ENCODE measurements at places on chromosomes 1 and 21. TPM values are rescaled to one million over a fixed set of nuclear protein-coding genes. Genes with fewer than 3 reads are reported as not detected.
A peak's percentile ranks its signal among the peaks of the same experiment; 100 is the strongest.

- no peaks in the 10 kb centered on the region for H3K27me3 ChIP-seq
- H3K4me1 ChIP-seq: no peaks in the 10 kb centered on the region
- H3K36me3 ChIP-seq: no peaks in the 10 kb centered on the region
- H3K4me3 ChIP-seq: no peak overlapping the region
- no peak for DNase-seq
Observed at GRCh38 chr1:156344409-156344808, 6.1 kb downstream of the TSACC start.

DNA sequence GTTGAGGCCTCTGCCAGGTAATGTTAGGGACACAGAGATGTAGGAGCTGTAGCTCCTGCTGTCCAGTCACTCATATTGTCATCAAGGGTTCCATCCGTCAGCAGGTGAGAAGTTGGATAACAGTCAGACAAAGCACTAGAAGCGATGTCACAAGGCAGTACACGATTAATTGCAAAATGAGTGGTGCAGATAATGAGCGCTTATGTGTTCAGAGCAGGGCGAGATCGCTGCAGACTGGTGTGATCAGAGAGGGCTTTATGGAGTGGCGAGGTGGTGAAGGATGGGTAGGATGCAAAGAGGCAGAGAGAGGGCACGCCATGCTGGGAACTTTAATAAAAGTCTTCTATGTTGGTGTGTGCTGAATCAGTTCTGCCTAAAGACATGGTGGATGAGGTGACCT is 8.8 kb downstream of the TMCC2 start:
- DNase-seq: no peak
- H3K4me3 ChIP-seq: no peak overlapping the region
- H3K27me3 ChIP-seq: no peaks in the 10 kb centered on the region
- H3K27ac ChIP-seq: no peak overlapping the region

DNA sequence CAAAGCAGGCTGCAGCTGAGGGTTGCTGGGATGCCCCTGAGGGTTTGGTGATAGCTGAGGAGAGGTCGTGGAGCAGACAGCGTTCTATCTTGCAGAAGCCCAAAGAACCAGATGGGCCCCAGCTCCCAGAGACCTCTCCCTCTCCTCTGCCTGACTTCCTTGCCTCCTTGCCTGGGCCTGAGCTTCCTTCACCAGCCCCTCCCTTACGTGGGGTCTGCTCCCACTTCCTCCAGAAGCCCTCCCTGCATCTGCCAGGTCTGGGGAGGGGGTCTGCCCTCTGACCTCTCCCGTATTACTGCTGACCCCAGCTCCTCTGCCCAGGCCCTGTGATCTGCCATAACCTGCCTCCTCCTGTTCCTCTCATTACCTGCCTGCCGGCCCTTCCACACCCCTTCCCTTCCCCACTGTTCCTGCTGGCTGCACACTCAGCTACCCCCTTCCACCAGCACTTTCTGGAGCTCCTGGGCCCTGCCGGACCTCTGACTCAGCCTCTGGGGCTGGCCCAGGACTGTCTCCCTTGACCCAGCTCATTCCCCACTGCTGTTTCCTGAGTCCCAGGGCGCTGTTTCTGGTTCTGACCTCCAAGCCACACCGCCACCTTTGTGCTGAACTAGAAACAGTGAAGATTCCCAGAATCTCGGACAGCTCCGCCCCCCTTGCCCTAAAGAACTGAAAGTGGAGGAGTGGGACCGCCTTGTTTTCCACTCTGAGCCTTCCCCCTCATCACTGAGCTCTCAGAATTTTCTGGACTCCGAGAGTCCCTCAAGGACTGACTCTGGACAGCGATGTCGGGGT is 237.7 kb upstream of the C1orf174 start:
- no peak for DNase-seq
- H3K4me3 ChIP-seq: no peak overlapping the region
- H3K4me1 ChIP-seq: no peaks in the 10 kb centered on the region
- H3K27ac ChIP-seq: no peak overlapping the region

- DNase-seq: no peak
- H3K27me3 ChIP-seq: no peaks in the 10 kb centered on the region
- peaks cover 32% of the 10 kb centered on the region for H3K4me1 ChIP-seq
- H3K4me3 ChIP-seq: no peak overlapping the region
- H3K36me3 ChIP-seq: peaks cover 7% of the 10 kb centered on the region
- H3K27ac ChIP-seq: no peak overlapping the region
Observed at GRCh38 chr1:84569216-84569615, 5.0 kb downstream of the CTBS start.

- no peaks in the 10 kb centered on the region for H3K27me3 ChIP-seq
- H3K4me1 ChIP-seq: peaks cover 94% of the 10 kb centered on the region
- DNase-seq: peak; percentile 93
- H3K36me3 ChIP-seq: peaks cover 3% of the 10 kb centered on the region
- peak overlapping the region; percentile 82 for H3K27ac ChIP-seq
Observed at GRCh38 chr1:21334214-21335087, 44.2 kb upstream of the ECE1 start.

- peaks cover 64% of the 10 kb centered on the region for H3K36me3 ChIP-seq
- H3K4me3 ChIP-seq: no peak overlapping the region
- H3K27me3 ChIP-seq: no peaks in the 10 kb centered on the region
- peaks cover 11% of the 10 kb centered on the region for H3K4me1 ChIP-seq
- no peak for DNase-seq
- no peak overlapping the region for H3K27ac ChIP-seq
Observed at GRCh38 chr1:116404699-116405098, 31.7 kb downstream of the ATP1A1 start.

DNA sequence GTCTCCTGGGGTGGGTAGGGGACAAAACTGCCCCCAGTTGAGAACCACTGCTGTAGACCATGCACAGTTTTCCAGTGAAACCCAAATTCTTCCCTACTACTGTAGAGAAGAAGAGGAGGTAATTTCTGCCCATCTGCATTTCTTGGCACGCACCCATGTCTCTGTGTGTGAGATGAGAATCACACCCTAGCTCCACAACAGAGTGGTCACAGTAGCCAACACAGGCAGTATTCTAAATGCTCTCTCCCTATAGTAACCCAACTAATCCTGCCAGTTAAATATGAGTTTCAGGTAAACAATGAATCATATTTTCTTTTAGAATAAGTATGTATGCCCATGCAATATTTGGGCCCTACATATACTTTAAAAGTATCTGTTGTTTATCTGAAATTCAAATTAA is 1.2 kb upstream of the CAPN2 start:
- no peaks in the 10 kb centered on the region for H3K36me3 ChIP-seq
- no peak overlapping the region for H3K27ac ChIP-seq
- H3K27me3 ChIP-seq: no peaks in the 10 kb centered on the region
- no peak for DNase-seq
- peaks cover 50% of the 10 kb centered on the region for H3K4me1 ChIP-seq
- no peak overlapping the region for H3K4me3 ChIP-seq

DNA sequence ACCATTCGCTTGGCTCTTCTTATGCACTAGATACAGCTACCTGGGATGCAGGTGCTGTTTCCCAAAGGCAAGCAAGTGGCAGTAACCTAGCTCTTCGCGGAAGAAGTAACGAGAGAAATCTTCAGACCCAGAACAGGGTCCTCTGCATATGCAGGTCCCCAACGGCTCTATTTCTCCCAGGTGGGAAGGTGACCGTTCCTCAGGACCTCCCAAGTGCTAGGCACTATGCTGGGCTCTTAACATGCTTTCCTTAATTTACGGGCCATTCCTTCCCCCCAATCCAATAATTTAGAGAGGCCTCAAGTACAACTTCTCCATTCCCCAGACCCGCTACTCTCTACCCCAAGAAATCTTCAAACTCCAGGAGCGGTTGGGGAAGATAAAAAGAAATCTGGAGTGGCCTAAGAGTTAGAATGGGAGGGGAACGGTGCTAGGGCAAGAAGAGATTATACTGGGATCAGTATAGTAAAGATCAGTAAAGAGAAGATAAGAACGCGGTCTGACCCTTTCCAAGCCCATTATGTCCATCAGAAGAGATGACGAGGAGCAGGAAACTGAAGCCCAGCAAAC is 410 bp downstream of the TXNDC12 start:
- no peak for DNase-seq
- H3K27me3 ChIP-seq: no peaks in the 10 kb centered on the region
- peak overlapping the region; percentile 92 for H3K4me3 ChIP-seq
- no peaks in the 10 kb centered on the region for H3K36me3 ChIP-seq
- H3K4me1 ChIP-seq: peaks cover 43% of the 10 kb centered on the region

GRCh38 chr21:46171585-46171984 is 12.7 kb downstream of the SPATC1L start:
- no peak overlapping the region for H3K27ac ChIP-seq
- H3K4me1 ChIP-seq: peaks cover 4% of the 10 kb centered on the region
- no peaks in the 10 kb centered on the region for H3K36me3 ChIP-seq
- no peak for DNase-seq

GRCh38 chr1:156073740-156074139 is 8.5 kb downstream of the MEX3A start:
- H3K27ac ChIP-seq: no peak overlapping the region
- H3K36me3 ChIP-seq: no peaks in the 10 kb centered on the region
- DNase-seq: no peak

GRCh38 chr1:189185097-189185496 is 1292.6 kb downstream of the BRINP3 start:
- H3K36me3 ChIP-seq: no peaks in the 10 kb centered on the region
- H3K27ac ChIP-seq: no peak overlapping the region
- no peak overlapping the region for H3K4me3 ChIP-seq
- no peak for DNase-seq
- H3K27me3 ChIP-seq: no peaks in the 10 kb centered on the region
- no peaks in the 10 kb centered on the region for H3K4me1 ChIP-seq

DNA sequence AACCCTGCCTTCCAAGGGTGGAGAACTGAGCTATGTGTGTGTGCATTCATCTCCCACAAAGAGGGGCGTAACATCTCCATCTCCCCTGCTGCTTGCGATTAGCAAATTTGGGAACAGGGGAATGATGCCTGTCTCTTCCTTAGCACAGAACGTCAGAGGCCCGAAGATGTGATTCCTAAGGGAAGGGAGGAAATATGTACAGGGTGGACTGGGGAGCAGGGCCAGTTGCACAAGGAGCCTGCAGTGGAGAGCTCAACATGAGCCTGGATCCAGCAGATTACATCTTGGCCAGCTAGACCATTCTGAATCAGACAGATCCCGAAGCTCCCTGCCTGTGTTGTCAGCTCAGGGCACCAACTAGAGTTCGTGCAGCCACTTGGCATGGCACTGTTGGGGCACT is 118.1 kb downstream of the NGF start:
- DNase-seq: no peak
- no peak overlapping the region for H3K27ac ChIP-seq
- H3K4me1 ChIP-seq: no peaks in the 10 kb centered on the region
- H3K4me3 ChIP-seq: no peak overlapping the region

DNA sequence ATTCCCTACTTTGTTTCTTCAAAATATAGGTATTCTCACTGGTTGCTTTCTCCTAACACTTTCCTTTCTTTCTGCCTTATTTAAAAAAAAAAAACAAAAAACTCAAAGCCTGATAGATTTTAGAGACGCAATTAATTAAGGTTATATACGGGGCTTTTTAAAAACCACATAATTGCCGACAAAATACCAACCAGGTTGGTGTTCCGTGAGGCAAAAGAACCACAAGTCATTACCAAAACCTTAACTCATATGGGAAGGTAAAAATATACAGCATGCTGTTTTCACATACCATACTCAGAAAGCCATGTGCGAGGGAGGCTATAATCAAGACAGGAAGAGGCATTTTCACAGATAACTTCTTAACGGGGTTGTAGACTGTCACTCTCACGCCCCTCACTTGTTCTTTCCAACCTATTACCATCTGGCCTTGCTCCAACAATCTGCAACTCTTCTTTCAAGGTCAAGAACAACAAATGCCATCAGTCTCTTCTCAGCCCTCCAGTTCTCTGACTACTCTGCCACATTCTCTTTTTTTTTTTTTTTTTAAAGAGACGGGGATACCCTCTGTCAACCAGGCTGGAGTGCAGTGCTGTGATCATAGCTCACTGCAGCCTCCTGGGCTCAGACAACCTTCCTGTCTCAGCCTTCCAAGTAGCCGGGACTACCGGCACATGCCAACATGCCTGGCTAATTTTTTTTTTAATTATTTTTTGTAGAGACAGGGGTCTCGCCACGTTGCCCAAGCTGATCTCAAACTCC is 102.6 kb downstream of the APP start:
- no peak for DNase-seq
- no peaks in the 10 kb centered on the region for H3K27me3 ChIP-seq
- no peaks in the 10 kb centered on the region for H3K36me3 ChIP-seq
- no peak overlapping the region for H3K27ac ChIP-seq
- H3K4me1 ChIP-seq: peaks cover 41% of the 10 kb centered on the region

GRCh38 chr1:157098519-157098918 is 1.1 kb downstream of the ETV3L start:
- no peak overlapping the region for H3K4me3 ChIP-seq
- no peaks in the 10 kb centered on the region for H3K27me3 ChIP-seq
- no peak for DNase-seq
- H3K27ac ChIP-seq: no peak overlapping the region

DNA sequence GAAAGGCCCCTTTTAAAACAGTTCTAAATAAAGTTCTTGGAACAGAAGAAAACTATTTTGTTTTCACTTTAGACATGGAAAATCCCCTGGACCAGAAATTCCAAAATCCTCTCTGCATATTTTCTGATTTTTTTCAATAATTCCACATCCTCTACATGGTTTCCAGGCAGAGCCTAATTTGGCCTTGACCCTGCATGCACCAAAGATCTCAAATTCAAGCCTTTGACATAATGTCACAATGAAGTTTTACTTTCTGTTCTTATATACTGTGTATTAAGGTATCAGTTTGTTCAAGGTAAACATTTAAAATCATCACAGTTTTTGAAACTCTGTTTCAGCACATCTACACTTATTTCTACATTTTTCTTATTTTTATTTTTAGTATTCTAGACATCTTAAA is 12.2 kb upstream of the NPL start:
- H3K36me3 ChIP-seq: no peaks in the 10 kb centered on the region
- no peak for DNase-seq
- H3K4me1 ChIP-seq: no peaks in the 10 kb centered on the region
- no peaks in the 10 kb centered on the region for H3K27me3 ChIP-seq
- no peak overlapping the region for H3K27ac ChIP-seq

DNA sequence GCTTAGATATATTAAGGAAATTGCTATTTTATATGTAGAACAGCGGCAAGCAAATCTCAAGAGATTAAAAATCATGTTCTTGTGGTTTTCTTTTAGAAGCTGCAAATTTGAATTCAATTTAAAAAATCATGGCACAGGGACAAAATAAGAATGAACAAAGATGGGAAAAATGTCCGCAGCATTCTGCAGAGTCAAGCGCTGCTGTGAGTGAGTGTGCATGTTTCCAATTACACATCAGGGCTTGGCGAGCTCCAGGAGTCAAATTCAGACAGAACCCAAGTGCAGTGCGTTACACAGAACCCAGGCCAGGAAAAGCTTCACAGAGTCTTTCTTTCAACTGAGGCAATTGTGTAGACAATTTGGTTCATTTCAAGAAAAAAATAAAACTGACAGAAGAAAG is 33.3 kb upstream of the ERG start:
- H3K27me3 ChIP-seq: no peaks in the 10 kb centered on the region
- no peaks in the 10 kb centered on the region for H3K4me1 ChIP-seq
- no peak for DNase-seq

- H3K4me1 ChIP-seq: no peaks in the 10 kb centered on the region
- no peak overlapping the region for H3K4me3 ChIP-seq
- no peaks in the 10 kb centered on the region for H3K36me3 ChIP-seq
- no peaks in the 10 kb centered on the region for H3K27me3 ChIP-seq
- no peak overlapping the region for H3K27ac ChIP-seq
Observed at GRCh38 chr21:39663742-39664492, 51.2 kb downstream of the B3GALT5 start.

Gene DPH5
- 58.3 TPM for total RNA-seq

Gene SERBP1
- 148 TPM for total RNA-seq

Gene UTS2
- total RNA-seq: not detected

Gene ARF1
- total RNA-seq: 265 TPM

Data from CD4-positive, alpha-beta memory T cell (primary cell).